GM12864 (cell line): ENCODE measurements at places on chromosomes 2 and 18.

- no peak for DNase-seq
Measured at GRCh38 chr2:35495182-35495581, 860.4 kb upstream of the CRIM1 start.

DNA sequence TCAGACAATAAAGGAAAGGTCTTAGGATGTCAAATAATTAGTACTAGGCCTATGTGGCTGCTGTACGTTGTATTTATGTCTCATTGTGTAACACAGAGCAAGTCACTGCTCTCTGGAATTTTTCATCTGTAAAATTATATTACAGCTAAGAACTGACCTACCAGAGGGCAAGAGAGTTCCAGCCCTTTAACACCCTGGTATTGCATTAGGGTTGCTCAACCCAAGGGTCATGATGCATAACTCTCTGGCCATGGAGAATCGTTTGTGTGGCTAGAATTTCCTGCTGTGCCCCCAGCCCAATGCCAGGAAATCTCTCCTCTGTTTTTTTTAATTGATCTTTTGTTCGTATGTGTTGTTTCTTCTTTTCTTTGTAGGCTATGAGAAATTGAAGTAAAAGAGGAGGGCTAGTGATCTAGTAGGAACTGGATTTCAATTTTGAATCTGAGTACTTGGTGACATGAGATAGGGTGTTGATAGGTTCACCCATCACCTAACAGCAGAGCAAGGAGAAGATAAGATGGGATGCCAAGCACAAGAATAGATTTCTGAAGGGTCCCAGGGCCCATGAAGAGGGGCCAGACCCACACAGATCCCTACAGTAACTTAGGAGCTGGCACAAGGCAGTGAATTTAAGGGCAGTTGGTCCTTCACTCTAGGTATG lies 571.2 kb upstream of the TNP1 start:
- DNase-seq: no peak

- DNase-seq: no peak
Measured at GRCh38 chr2:216918088-216918680, 58.3 kb upstream of the TNP1 start.

- DNase-seq: no peak
Measured at GRCh38 chr2:237309416-237309815, 104.5 kb downstream of the COL6A3 start.

DNA sequence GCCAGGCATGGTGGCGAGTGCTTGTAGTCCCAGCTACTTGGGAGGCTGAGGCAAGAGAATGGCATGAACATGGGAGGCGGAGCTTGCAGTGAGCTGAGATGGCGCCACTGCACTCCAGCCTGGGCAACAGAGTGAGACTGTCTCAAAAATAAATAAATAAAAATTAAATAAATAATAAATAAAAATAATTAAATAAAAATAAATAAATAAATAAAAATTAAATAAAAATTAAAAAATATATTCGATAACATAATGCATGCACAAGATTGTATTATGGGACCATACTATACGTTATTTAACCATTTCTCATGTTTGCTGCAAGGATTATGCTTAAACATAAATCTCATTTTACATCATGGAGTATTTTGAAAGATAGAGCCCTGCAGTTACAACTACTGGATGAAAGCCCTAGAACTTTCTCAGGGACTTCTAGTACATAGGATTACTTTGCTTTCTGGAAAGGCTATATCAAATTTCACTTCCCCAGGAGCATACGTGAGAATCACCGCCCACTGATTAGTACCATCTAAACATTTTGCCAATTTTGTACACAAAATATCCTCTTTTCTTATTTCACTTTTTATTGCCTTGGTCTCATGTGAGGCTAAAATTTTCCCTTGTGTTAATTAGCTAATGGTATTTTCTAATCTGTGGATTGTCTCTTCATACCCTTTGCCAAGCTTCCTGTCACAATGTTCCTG lies 234.3 kb upstream of the LYPD1 start:
- DNase-seq: no peak

DNA sequence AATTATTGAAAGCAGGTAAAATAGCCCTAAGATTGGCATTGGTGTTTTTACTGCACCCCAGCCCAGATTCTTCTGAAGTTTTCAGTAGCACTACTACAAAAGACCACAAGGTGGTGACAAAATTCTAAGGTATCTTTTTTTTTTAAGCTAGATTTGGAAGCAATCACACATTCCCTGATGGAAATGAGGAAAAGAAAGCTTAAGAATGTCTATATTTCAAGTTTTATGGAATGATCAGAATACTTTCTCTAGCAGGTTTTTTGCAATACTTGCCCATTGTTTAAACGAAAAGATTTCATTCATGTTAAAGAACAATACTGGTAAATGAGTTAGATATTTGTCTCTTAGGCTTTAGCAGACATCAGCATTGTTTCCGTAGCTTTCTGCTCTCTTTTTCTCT lies 32.1 kb upstream of the ZNF638 start:
- no peak for DNase-seq

DNA sequence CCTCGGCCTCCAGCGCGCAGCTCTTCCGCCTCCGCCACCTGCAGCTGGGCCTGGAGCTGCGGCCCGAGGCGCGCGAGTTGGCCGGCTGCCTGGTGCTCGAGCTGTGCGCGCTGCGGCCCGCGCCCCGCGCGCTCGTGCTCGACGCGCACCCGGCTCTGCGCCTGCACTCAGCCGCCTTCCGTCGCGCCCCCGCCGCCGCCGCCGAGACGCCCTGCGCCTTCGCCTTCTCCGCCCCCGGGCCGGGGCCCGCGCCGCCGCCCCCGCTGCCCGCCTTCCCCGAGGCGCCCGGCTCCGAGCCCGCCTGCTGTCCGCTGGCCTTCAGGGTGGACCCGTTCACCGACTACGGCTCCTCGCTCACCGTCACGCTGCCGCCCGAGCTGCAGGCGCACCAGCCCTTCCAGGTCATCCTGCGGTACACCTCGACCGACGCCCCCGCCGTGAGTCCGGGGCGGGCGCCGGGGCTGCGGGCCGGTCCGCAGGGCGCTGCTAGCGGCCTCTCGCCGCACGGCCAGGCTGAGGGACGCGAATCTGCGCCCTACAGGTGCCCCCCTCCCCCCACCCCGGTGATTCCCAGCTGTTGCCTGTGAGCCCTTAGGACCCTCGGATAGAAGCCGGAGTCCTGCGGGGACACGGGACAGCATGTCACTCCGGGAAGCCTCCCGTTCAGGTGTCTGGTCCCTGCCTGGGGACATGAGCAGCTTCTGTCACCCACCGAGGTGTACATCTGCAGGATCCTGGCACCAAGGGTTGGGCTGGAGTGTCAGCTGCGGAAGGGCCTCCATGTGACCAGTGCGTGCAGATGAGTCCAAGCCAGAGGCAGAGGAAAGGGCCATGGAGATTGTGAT lies 616 bp downstream of the RNPEPL1 start:
- DNase-seq: no peak

DNA sequence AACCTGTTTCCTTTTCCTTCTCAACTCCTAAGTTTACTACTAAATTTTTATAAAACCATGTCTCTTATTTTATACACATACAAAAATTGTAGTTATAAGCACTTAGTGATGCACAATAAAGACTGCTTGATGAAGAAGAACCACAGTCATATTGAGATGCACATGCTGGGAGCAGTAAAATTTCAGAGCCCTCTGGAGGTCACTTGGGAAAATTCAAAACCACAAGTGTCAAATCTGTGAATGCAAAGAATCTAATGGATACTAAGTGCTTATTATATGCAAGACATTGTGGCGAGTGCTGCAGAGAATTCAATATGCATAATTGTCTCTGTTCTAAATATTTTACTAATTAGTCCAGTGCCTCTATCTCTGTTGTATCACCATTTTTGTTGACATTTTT lies 180.5 kb downstream of the VWC2L start:
- no peak for DNase-seq

DNA sequence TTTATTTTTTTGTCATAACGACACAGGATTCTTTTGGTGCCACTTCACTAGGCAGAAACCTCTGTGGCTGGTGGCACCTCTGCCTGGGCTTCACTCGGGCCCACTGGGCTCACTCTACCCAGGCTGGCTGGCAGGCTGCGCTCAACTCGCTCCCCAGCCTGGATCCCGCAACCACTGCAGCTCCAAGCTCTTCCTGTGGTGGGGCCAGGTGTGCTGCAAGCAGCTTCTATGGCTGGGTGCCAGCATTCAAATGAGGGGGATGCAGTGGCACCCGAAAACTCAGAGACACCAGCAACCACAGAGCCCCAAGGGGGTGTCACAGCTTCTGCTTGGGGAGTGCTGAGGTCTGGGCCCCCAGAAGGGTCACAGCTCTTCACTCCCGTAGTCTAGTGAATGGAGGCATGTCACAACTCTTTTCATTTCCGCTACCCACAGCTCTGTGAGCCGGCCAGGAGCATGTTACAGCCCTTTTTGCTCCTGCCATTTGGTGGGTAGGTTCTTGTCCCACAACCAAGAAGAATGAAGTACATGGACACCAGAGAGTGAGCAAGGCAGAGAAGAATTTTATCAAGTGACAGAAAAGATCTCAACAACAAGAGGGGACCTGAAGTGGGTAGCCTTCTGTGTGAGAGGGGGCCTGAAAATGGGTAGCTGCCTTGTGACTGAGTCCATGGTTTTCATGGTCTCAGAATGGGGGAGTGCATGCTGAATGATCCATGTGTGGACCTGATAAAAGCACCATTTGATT lies 170.1 kb downstream of the UBR3 start:
- DNase-seq: no peak

DNA sequence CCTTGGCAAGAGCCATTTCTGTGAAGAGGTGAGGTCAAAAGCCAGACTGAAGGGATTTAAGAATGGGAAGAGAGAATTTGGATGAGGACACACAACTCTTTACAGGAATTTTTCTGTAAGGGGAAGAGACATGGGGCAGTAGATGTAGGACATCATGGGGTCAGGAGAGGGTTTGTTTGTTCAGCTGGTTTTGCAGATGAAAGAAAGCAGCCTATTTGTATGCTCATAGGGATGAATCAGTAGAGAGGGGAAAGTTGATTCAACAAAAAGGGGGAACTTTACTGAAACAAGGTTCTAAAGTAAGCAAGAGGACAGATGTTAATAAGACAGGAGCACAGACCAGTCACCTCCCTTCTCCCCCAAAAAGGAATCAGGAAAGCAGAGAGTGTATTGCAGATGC lies 11.2 kb downstream of the SCG2 start:
- DNase-seq: no peak
